Posterior vena cava (tissue), 2 donors: ENCODE measurements at places on chromosomes 1 and 21.

- no peak for DNase-seq
Measured at GRCh38 chr1:91553177-91553591, 52.5 kb downstream of the CDC7 start.

GRCh38 chr1:168497376-168497950 lies 46.3 kb downstream of the XCL2 start:
- no peak for DNase-seq

GRCh38 chr1:230917284-230918135 lies 49.2 kb upstream of the C1orf198 start:
- DNase-seq = peak; percentile 84

- no peak for DNase-seq
Measured at GRCh38 chr21:42475526-42476387, 20.3 kb downstream of the RSPH1 start.

GRCh38 chr1:190377294-190377693 lies 100.4 kb downstream of the BRINP3 start:
- no peak for DNase-seq

DNA sequence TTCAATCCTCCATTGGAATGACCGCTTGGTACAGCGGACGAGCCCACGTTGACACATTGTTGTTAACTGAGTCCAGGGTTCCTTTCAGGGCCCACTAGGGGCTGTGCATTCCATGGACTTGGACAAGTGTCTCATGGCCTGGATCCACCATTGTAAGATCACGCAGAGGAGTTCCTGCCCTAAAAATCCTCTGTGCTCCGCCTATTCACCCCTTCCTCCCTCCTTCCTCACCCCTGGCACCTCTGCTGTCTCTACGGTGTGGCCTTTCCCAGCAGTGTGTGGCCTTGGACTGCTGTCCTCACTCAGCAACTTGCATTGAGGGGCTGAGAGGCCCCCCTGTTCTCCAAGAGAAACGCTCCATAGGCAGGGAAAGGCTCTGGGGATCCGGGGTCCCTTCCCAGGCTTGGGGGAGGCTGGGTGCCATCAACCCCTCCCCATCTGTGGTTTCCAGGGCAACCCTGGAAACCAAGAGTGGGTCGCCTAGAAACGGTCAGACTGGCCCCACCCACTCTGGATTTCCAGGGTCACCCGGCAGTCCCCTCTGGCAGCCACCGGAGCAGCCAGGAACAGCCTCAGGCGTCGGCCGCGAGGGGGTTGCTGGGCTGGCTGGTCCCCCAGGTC lies 50.9 kb downstream of the MEGF6 start:
- DNase-seq = no peak

DNA sequence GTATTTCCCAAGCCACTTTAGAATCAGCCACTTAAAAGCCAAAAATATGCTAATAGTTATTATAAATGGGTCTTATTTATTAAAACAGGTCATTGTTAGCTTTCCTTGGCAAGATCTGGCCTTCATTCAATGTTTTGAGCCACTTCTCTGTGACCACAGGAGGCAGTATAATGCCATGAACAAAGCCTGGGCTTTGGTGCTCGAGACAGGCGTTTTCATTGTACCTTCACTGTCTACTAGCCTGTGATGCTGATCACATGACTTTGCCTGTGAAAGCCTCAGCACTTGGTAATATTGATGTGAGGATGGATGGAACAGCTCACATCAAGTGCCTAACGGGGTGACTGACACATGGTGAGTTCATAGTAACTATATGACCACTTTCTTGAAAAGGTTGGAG lies 217.0 kb downstream of the RWDD3 start:
- no peak for DNase-seq

GRCh38 chr21:39353295-39353694 lies 4.4 kb upstream of the HMGN1 start:
- DNase-seq = no peak

DNA sequence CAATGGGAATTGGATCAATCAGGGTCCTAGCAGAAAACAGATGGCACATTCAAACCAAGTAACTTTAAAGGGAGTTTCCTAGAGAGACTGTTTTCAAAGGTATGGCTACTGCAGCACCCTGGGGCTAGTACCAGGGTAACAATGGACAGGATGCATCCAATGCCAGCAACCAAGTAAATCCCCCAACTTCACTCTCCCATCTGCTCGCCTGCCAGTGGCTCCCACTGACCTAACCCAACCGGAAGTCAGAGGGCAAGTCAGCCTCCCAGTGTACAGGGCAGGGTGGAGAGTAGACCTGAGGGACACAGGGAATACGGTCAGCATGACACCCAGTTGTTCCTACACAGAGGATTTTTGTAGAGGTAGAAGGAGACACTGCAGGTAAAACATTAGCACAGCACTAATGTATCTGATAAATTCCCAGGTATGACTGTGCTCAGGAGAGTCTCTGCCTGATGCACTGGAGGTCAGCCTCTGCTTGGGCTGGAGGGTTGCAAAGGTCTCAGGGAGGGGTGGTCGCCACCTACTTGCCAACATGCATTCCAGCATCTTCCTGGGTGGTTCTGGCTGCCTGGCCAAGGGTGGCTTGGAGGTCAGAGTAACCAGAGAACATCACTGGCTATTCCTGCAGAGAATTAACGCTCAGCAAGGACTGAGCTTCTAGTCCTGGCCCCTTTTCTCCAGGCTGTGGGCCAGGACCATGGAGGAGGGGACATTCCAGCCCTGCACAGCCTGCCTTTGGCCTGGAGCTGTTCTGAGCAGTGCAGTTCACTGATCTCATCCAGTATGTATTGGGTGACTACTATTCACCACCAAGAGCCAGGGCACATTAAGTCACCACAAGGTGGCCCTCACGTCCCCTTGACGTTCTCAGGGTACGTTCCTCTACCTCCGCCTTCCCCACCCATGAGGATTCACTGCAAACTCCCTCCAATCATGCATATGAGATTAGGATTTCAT lies 5.1 kb upstream of the GJA4 start:
- DNase-seq = no peak

GRCh38 chr1:247701338-247701737 lies 15.1 kb downstream of the OR6F1 start:
- no peak for DNase-seq

- no peak for DNase-seq
Measured at GRCh38 chr1:154158307-154159125, 3.6 kb upstream of the NUP210L start.
